ENCODE measurements at places on chromosomes 6 and 20.

DNA sequence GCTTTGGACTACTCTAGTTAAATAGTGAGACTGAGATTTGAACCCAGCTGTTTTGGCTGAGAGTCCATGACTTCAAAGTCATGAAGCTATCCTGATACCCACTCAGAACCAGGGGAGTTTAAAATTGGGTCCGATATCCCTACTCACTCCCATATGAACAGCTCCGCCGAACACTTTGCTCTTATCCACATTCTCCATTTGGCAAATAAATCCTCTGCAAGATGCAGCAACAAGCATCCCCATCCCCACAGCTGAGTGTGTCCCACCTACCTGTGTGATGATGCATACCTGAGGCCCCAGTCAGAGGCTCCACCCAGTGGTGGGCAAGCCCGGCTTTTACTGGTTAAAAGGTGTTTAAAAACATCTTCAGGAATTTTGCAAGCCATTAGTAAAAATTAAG, 108.3 kb upstream of the SLC24A3 start:
- no peak for DNase-seq

DNA sequence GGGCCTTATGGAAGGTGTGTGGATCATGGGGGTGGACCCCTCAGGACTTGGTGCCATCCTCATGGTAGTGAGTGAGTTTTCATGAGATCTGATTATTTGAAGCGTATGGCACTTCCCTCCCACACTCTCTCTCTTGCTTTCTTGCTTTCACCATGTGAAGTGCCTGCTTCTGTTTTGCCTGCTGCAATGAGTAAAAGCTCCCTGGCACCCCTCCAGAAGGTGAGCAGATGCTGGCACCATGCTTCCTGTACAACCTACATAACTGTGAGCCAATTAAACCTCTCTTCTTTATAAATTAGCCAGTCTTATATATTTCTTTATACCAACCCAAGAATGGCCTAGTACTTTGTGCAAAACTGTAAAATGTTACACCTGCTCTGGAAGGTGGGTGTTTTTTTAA, 396.8 kb upstream of the HS3ST5 start:
- DNase-seq, result no peak

DNA sequence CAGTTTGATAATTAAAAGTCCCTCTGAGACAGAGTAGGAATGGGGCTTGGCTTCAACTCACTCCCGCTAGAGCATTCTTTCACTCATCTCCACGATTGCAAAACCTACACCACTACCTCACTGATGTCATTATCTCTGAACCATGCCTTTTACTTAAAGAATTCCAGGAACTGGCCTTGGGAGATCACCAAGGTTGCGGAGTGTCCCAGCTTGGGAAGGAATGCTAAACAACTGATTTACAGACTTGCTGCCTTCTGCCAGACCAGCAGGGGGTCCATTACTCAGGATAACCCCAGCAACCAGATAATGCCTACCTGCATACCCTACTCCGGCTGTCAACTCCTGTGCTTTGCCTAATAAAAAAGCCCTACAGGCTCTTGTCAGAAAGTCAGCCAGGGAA, 102.2 kb upstream of the RALGAPA2 start:
- DNase-seq, result no peak

DNA sequence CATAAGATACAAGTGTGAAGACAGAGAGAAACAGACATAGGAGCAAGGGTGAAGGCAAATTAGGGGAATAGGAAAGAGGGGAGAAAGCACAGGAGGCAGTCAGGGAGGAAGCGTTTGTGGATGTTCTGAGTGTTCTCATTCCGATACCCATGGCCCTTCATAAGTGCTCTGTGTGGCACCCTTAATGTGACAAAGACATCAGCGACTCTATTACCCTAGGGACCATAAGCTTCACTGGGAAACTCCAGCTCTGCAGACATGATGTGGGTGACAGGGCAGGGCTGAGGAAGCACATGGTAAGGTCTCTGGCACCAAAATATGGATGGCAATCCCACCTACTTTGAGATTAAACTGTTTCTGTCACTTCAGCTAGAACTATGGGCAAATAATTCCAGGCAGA, 33.0 kb downstream of the F13A1 start:
- no peak for DNase-seq

- DNase-seq, result peak; percentile 45
Measured at GRCh38 chr6:162119341-162119740, 608.2 kb downstream of the PRKN start.

DNA sequence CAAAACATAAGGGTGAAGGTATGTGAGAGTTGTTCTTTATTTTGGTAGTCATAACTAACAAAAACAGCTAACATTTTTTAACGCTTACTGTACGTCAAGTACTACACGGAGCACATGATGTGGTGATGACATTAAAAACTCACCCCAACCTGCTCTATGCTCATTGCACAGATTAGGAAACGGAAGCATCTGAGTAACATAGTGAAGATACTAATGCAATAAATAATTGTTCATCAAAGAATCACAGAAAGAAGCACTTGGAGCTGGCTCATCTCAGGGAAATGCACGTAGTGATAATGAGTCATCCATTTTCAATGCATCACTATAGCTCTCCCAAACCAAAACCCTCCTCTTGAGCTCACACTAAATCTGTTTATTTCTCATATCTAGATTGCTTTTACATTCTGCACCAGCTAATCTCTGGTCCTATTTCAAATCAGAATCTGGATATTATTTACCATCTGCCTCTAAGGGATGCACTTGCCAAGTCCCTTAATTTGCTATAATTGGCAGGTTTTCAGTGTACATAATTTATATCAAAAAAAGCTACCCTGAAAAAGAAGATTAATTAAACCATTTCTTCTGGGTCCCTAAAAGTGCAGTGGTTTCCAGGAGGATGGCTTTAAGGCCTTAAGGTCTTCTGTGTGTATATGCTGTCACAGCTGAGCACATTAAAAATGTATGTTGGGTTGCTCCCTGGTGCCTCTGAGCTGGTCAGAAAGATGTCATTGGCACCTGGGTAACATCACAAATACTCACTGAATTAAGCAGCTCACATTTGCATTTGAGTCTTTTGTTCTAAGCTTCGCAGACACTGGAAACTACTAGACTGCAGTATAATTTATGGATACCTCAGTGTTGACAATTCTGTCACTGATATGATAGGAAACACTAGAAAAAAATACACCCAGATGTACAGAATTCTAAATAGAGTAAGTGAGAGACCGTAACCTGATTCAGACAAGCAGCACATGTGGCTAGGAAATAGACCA, 677.4 kb upstream of the CITED2 start:
- no peak for DNase-seq

DNA sequence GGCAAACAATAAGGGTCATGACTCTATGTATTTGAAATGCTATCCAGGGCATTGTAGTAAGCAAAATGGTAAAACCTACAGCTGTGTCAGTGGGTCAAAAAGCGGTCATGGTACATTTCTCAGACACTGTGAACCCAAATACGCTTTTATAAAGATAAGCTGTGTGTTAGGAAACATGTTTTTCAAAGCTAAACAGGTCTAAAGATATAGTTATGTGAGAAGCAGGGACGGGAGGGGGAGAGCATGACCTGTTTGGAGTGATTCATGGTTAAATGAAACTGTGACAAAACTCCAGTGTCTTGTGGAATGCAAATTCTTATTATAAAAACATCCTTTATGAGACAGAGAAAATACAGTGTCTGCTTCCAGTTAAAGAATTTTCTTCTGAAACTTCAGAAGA, 205.4 kb upstream of the BMP2 start:
- no peak for DNase-seq

GRCh38 chr20:38789503-38790199, 15.8 kb upstream of the PPP1R16B start:
- no peak for DNase-seq
